Breast epithelium (tissue), 4 donors: ENCODE measurements at places on chromosomes 2 and 18.
A peak's percentile ranks its signal among the peaks of the same experiment; 100 is the strongest.

DNA sequence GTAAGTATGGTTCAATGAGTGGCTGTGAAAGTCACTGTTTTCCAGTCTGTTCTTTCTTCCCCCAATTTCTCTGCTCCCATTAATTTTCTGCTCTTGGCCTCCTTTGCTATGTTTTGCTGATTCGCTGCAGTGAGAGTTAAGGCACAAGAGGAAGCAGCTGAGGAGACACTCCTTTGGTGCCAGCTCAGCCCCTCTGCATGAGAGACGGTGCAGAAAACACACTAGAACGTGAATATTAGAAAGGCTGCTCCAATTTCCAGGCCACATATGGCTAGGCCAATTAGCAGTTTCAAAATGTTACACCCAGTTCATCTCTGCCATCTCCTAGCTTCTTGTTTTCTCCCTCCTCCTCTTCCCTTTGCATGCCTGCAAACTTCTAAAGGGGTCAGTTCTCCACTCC lies 38.9 kb downstream of the AKAIN1 start:
- DNase-seq: no peak

GRCh38 chr18:47997338-47997780 lies 66.9 kb upstream of the SMAD2 start:
- DNase-seq: no peak

DNA sequence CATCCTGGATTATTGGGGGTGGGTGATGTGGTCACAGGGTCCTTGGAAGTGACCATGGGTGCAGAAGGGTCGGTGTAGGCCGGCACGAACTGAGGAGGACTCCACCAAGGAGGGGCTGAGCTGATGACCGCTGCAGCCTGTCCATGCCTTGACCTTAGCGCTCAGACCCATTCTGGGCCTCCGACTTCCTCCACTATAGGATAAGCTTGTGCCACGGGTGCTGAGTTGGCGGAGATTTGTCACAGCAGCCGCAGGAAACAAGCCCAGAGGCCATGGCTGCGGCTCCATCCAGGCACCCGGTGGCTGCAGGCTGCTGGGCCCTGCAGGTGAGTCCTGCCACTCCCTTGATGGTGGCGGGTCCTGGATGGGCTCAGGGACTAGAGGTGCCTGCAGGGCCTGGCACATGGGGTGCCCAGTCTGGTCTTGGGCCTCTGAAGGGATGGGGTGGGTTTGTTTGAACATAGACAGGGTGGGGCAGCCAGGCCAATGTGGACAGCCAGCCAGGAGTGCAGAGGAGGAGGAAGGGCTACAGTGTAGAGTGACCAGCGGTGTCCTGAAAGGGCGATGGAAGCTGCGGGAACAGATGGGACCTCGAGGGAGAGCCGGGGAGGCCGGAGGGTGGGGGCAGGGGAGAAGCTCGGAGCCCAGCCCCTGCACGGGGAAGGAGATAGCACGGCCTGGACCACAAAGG lies 84.8 kb downstream of the SEPTIN10 start:
- DNase-seq: no peak

GRCh38 chr18:75545189-75545588 lies 117.7 kb upstream of the SMIM21 start:
- no peak for DNase-seq

DNA sequence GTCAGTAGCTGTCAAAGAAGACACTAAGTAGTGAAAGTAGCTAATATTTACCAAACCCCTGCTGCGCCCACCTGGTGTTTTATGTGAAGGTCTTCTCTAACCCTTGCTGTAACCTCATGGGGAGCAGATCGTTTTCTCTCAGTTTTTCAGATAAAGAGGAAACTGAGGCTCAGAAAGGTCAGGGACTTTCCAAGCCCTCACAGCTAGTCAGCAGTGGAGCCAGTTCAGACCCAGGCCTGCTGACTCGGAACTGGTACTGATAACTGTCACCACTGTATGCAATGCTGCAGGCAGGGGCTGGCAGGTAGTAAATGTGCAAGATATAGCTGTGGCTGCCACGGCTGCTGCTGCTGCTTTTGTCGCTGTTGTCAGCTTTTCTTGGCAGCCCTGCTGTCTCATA lies 69.1 kb downstream of the LRRFIP1 start:
- no peak for DNase-seq

DNA sequence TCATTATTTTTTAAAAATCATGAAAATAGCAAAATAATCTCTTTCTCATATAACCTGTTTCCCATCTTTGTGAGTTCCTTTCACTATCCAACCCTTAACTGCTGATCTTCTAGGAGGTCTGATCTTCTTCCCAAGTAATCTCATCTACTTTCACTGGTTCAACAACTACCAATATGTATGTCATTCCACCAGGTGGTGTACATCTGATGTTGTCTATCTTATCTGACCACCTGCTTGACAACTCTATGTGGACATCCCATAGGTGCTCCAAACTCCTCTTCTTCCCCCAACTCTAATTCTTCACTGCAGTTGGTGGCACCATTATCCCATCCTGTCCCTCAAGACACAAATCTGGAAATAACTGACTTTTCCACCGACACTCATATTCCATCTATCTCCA lies 62.5 kb downstream of the FAM228A start:
- DNase-seq: no peak

DNA sequence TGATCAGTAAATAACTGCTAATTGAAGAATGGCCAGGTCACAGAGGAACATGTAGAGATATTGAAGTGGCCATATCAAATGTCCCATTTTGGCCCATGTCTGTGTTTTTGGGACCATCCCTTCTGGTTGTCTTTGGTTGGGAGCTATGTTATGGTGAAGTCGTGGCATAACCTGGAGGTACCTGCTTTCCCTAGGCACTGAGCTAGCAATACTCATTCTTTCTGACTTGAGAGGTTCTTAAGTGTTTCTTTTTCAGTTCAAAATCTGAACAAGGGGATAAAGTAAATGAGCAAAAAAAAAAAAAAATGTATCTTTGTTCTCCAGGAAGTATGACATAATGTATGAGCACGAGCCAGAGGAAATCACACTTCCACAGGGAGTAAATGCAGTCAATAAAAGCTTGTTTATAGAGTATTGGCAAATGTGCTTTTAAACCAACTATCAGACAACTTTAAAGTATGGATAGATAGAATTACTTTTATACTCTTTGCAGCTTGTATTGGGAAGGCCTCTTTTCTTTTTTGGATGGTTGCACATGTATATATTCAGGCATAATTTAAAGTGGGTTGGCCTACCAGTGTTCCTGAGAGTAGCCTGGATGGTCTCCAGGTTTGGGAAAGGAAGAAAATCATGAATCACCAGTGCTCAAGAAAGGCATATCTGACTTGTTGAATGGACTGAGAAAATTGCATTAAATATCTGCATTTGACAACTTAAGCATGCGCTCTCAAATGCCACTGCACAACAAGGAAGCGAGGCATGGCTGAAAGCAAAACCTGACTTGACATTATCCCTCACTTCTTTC lies 125.0 kb downstream of the SPHKAP start:
- DNase-seq: no peak

DNA sequence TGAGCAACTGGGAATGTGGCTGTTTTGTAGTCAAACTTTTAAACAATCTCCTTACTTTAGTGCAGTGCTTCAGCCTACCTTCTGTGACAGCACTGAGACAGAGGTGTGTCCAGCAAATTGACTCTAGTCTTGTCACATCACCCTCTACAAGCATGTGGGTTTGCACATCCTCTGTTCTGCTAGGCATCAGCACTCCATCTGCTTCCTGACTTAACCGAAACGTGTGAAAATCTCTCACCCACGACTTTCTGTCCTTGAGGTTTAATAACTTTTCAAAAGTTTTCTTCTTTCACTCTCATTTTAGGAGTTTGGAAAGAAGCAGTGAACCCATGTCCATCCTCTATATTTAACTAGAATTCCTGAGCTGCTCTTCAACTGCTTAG lies 42.6 kb downstream of the TTR start:
- DNase-seq: no peak

DNA sequence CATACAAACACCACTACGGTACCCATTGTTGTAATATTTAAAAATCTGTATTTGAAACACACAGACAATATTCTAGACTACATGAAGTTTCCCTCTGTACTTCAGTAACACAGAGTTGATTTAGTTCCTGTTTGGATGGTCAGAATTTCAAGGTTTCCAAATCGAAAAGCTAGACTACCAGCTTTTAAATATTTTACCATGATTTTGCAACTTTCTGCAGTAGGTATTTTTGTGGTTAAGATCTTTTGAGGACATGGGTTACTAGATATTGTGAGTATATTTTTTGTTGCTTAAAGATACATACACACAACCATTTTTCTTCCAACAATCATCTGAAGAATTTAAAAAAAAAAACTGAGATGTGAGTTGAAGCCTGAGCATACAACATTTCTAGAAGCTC lies 10.9 kb downstream of the SERPINB5 start:
- no peak for DNase-seq

GRCh38 chr2:187982668-187983067 lies 309.0 kb upstream of the GULP1 start:
- DNase-seq: no peak

DNA sequence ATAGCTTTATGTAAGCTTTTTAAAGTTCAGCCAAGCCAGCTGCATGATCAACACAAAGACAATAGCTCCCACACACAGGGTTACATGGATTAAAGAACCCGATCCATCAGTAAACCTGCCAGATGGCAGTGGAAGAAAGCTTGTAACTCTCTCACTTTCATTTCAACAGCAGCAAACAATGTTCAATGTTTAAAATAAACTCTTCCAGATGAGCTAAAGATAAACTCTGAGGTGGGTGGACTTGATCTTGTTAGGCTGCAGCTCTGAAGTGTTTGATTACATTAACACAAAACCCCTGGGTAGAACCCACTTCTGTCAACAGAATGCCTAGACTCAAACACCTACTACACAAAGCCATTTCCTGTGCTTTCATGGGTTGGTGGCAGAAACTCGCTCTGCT lies 13.9 kb downstream of the RDH14 start:
- no peak for DNase-seq

- DNase-seq: peak; percentile 57
Observed at GRCh38 chr2:63667132-63667700, 78.5 kb downstream of the MDH1 start.

- DNase-seq: no peak
Observed at GRCh38 chr2:221833966-221834365, 261.9 kb upstream of the EPHA4 start.

- no peak for DNase-seq
Observed at GRCh38 chr18:78929516-78929915, 50.1 kb upstream of the SALL3 start.

- no peak for DNase-seq
Observed at GRCh38 chr18:70553936-70554260, 265.1 kb downstream of the SOCS6 start.

DNA sequence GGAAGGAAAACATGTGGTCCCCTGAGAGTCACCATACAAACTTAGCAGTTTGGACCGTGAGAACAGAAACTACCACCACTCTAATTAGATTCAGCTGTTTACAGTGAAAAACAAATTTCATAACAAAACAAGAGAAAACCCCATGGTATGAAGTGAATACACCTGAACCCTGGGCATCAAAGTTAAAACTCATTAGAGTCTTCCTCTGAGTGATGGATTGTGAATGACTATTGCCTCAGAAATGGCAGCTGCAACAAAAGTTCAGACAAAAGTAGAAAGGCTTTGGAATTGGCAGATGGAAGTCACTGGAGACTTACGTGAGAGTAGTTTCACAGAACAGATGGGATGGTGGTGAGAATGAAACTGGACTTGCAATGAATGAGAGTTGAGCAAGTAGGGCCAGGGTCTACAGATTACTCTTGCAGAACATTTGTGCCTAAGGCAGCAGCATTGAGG lies 98.0 kb downstream of the AAK1 start:
- no peak for DNase-seq

- no peak for DNase-seq
Observed at GRCh38 chr2:42309366-42309765, 51.7 kb downstream of the COX7A2L start.

DNA sequence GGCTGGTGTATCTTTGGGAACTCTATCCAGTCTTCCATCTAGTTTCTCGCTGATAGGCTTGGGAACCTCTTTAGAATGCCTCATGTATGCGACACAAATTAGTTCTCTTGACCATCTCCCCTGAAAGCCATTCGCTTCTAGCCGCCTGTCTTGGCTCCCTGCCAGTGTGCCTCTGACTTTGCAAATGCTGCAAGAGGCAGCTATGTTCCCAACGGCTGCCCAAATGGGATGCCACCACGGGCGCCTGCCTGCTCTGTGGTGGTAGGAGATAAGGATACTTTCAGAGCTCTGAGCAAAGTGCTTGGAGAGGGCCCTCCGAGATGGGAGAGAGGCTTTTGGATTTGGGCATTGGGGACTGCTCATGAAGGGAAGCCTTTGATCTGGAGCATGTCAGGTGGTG lies 77.7 kb upstream of the IGFBP5 start:
- no peak for DNase-seq

GRCh38 chr2:165448406-165448805 lies 21.1 kb upstream of the CSRNP3 start:
- DNase-seq: no peak

DNA sequence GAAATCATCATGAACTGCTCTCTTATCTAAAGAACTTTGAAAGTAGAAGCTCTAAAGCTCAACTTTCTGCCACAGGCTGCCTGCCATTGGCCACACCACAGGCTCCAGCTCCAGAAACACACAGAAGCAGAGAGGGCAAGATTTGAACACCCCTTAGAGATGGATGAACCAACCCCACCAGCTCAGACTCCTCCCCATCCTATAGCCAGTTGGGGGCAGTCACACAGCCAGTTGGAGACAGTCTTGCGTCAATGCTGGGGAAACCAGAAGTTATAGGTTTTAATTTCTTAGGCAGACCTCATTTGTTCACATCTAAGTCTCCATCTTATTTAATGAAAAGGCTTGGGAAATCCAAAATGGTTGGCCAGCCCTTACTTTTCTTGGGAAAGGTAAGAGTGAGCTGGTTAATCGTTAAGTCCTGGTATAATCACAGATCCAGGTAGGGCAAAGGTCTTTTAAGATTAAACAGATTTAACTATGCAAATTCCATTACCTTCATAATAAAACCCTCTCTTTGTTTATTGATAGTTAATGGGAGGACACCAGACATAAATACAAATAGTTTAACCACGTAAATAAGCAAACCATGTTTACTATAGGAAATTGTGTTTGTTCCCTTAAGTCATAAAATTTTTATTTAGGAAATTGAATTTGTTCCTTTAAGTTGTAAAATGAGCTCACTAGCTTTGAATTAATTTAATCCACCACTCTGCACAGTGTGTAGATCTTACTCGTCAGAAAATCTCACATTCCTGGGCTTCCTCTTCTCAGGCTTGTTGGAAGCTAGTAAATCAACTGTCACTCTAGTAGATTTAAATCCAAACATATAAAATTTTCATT lies 28.0 kb downstream of the MRO start:
- DNase-seq: no peak

DNA sequence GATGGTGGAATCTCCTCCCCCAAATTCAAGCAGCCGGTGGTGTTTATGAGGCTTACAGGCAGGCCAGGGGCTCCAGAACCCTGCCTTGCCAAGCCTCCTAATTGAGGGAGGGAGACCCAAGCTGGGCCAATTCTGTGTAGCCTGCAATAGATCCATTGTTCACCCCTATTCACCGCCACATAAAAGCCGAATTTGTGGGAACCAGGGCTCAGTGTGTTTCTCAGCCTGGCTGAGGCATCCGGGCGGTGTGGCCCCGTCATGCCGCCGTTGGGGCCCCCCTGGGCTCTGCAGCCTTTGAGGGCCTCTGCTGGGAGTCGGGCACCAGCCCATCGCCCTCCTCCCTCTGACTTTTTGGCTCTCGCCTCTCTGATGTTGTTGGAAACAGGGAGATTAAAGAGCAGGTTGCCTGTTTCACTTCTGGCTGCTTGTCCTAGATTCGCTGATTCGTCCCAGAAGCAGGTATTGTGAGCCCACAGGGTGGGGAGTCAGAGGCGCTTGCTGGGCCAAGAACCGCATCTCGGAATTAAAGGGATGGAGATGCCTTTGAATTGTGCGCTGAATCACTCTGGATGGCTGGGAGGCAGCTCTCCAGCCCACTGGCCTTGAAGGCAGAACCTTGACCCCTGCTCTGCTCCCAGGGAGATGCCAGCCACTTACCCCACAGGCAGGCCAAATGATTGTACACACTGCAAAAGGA lies 14.7 kb upstream of the OTOS start:
- DNase-seq: no peak
